Glutamatergic neuron (in vitro differentiated cells): ENCODE measurements at places on chromosomes 2 and 18.

DNA sequence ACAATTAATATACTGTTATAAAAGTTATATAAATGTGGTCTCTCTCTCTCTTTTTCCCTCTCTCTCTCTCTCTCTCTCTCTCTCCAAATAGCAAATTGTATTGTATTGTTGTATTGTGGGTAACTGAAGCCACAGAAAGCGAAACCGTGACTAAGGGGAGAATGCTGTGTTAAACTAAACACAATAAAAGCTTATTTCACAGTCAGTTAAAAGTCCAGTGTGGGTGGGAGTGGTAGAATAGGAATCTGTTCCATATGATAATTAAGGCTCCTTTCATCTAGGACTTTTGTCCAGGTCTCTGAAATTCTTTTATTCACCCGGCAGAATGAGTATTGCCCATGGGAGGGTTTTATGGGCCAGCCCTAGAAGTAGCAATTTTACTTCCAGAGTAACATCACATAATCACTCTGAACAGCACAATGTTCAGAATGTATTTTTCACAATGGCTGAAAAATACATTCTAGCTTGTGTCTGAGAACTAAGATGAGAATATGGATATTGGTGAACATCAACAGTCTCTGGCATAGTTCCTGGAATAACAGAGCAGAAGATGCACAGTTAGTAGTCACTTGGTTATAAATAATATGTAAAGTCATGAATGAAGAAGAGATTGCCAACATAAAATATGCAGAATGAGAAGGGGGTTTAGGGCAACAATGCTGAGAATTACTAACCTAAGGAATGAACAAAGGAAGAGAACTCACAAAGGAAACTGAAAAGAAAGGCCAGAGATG is 399.1 kb downstream of the PLCL1 start:
- no peak for DNase-seq

GRCh38 chr2:63651356-63651755 is 62.6 kb downstream of the MDH1 start:
- no peak for DNase-seq

GRCh38 chr2:18536100-18536499 is 24.4 kb downstream of the RDH14 start:
- no peak for DNase-seq

DNA sequence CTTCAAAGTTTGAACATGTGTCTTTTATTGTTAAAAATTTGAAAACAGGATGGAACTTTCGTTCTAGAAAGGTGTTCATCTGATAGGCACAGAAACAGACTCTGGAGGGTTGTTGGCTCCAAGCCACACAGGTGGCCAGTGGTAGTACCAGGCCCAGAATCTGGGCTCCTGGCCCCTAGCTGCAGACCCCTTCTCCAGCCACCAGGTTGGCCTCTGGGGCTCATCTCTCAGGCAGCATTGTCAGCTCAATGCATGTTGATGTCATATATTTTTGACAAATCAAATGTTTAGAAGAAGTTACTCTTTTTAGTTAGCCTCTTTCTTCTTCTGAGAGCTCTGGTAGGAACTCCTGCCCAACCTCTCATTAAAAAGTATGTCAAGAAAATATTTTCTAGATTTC is 34.5 kb upstream of the CHRNA1 start:
- no peak for DNase-seq

GRCh38 chr2:239433777-239434403 is 33.1 kb upstream of the HDAC4 start:
- DNase-seq: no peak

GRCh38 chr2:102782933-102783332 is 21.1 kb downstream of the TMEM182 start:
- no peak for DNase-seq

DNA sequence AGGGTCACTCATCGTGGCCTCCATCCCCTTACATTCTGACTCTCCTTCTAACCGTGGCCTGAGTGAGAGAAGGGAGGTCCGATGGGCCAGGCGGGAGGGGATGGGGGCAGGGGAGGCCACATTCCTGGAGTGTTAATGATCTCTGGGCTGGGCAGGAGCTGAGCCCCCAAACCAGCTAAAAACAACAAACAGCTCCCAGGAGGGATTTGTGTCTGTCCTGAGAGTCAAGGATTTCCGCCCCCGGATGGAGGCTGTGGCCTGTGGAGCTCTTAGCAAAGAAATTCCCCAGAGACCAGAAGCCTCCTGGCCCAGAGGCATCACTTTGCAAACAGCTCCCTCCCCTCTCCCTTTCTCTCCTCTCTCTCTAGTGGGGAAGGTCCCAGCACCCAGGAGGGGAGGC is 23.5 kb downstream of the EMX1 start:
- DNase-seq: no peak

DNA sequence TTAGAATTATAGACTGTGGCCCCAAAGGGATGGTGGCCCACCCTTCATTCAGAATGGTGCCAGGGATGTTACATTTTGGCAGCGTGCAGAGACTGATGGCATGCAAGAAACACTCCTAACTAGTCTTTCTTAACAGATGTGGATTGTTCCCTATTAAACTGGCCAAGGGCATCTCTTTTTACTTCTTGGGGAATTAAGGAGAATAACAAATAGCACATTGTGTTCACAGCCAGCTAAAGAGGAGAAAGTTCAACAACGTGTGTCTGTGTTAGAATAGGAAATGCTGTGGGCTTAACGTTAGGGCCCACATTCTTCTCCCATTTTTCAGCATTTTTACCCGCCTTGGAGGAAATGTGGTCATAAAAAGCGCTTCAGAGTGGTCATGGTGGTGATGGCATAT is 404.8 kb downstream of the CDH2 start:
- no peak for DNase-seq

DNA sequence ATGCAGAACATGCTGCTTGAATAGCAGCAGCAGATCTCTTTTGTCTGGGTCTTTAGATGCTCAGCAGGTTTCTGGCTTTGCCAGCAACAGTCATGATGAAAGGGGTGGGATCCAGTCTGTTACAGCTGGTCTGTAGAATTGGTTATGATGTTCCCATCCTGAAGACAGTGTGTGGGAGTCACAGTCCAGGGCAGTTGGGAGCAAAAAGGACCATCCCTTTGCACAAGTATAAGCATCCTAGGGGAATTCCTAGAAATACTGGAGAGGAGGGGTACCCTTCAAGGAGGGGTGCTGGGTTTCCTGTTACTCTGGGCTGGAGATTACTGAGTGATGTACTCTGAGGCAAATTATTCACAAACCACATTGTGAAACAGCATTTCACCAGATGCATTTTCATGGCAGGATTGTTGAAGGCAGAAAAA is 119.9 kb upstream of the RND3 start:
- DNase-seq: no peak

GRCh38 chr2:84022810-84023431 is 436.2 kb downstream of the SUCLG1 start:
- no peak for DNase-seq
